Mesenteric fat pad (tissue), 1 donor: ENCODE measurements at places on chromosomes 4 and X.

- no peak for DNase-seq
These were observed 15.9 kb downstream of the TMEM184C start for GRCh38 chr4:147633113-147633512.

DNA sequence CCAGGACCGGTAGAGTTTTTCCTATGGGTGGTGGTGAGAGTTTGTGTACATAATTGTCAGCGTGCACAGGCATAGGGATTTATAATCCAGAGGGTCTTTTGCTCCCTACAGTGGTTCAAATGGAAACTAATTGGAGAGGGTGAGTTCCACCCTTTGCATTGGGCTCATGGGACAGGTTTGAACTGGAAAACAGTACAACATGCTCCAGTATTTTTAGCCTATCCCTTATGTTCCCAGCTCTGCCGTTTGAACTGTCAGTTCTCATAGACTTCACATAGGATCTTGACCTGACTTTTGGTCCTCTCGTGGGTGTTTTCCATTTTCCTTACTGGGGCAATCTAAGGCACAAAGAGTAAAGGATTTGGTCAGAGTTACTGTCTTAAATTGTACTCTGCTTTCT, 31.8 kb downstream of the FHL1 start:
- DNase-seq: no peak

DNA sequence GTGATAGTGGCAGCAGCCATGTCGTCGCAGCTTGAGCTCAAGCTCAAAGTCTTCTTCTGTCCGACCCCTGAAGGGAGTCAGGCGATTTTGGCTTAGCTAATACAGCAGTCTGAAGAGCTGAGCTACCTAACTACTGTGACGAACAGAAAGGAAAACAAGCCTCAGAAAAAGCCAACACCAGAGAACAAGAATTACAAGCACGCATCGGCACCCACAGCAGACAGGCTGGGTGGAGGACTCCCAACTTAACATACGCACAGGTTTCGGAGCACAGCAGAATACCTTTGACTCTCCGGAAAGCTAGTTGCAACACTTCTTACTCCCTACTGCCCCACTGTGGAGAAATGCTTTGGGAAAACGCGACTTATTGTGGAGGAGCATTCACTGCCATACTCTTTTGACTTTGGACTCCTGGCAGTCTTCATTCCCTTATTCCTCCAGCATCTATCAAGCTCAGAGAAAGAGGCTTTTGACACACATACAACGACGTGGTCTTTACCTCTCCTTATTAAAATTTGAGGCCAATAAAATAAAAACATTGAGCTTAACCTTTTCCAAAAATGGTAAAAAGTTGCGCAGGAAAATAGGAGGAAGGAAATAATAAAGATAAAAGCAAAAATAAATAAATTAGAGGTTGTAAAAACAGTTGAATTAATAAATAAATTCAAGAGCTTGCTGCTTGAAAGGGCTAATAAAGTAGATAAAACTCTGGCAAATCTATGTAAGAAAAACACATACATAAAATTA, 41.3 kb upstream of the GPC3 start:
- DNase-seq: no peak

GRCh38 chr4:185261946-185262345, 52.5 kb downstream of the SNX25 start:
- DNase-seq: no peak

- DNase-seq: no peak
These were observed 159.9 kb upstream of the MAMLD1 start for GRCh38 chrX:150203248-150203645.

- no peak for DNase-seq
These were observed 34.5 kb upstream of the RAB33B start for GRCh38 chr4:139419388-139419914.

GRCh38 chr4:143156853-143157252, 27.9 kb upstream of the USP38 start:
- no peak for DNase-seq

GRCh38 chr4:78441756-78442155, 109.8 kb upstream of the ANXA3 start:
- no peak for DNase-seq

- DNase-seq: no peak
These were observed 10.0 kb upstream of the HS6ST2 start for GRCh38 chrX:132968296-132968949.

DNA sequence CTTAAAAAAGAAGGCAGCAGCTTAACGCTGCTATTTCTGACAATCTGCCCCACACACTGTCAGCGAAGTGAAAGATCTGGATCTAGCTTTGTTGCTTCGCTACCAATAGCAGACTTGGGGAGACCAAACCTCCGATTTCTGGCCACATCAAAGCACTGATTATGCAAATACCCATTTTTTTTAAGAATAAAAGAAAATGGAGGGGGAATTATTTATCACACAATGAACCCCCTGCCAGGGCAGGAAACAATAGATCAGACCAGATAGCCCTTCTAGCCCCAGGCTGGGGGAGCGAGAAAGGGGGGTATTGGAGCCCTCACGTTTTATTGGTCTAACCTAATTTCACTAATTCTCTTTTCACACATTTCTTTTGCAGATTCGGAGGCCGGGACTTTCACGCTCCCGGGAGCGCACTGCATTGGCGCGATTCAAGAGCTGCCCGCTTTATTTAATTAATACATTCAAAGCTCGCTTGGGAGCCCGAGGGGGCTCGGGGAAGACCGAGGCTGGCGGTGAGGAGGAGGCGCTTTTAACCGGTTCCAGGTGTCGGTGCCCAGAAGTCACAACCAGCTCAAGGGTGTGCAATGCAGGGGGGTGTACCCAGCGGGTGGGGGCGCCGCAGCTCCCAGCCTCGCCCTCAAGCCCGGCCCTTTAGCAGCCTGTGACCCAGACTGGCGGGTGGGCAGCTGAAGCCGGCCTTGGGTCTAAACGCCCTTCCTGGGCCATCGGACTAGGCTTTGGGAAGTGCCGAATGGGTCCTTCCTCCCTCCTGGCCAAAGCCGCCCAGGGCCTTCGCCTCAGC, 5.5 kb downstream of the NEUROG2 start:
- no peak for DNase-seq

DNA sequence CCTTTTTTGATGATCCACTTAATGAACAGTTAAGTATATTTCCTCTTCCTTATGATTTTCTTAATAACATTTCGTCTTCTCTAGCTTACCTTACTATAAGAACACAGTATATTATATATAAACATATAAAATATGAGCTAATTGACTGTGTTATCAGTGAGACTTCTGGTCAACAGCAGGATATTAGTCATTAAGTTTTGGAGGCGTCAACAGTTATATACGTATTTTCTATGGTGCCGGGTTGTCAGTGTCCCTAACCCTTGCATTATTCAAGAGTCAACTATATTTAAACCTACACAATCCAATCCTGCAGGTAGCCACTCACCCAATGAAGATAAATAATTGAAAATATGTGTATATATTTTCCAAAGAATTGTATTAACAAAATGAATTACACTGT, 88.0 kb downstream of the NR3C2 start:
- no peak for DNase-seq

DNA sequence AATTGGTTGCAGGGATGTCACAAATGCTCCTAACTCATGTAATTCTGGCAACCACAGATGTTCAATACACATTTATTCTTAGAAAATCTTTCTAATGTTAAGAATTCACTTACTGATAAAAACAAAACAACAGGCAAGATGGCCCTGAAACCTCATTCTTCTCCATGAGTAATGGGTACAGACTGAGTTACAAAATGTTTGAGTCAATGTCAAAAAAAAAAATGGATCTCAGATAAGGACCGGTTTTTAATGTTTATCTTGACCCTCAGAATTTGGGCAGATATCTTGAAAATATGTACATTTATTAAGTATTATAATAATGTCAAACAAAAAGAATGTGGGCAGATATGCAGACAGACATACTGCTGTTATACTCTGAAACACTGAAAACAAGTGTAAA, 1.8 kb upstream of the SULT1E1 start:
- no peak for DNase-seq

GRCh38 chr4:27720010-27720766, 859.5 kb downstream of the STIM2 start:
- DNase-seq: no peak

DNA sequence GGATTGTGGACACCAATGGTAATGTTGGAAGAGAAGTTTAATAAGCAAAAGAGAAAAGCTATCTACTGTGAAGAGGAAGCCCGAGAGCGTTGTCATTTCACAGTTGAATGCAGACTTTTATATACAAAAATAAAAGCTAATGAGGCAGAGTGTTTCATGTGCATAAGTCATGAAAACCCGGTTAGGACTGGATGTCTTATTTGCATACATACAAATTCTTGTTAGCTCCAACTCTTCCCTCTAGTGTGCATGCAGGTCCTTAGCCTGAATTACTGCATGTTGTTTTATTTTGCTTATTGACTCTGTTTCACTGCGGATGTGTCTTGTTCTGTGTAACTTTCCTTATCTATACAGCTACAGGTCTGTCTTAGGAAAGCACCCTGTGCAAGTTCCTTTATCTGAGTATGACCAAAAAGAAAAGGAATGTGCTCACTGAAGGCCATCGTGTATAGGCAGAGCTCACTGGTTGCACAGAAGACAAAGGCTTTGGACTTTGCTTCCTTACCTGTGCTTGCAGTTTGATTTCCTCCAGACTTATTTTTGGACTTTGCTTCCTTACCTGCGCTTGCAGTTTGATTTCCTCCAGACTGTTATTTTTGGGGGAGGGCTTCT, 25.1 kb upstream of the UGT2B11 start:
- DNase-seq: no peak

DNA sequence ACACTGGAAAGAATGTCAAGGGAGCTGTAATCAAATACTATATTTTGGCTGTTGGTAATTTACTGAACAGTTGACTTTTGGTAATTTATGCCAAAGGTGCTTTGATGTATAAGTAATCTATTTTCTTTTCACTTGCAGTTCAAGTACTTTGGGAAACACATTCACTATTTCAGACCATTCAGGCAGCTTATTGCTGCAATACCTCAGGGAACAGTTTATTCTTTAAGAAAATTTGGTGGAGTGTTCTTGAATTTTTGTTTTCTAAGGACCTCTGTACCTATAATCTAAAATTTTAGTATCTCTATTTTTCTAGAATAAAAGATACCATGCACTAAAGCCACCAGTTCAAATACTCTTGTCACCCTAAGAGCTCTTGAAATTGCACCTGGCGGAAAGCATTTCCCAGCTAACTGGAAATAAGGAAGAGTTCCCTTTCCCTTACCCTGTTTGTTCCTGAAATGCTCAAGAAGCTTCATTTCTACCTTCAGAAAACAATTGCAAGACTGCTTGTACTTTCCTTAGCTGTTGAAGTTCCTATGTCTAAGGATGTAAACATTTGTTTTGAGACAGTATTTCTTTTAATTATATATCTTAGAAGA, 633.5 kb upstream of the FAT1 start:
- DNase-seq: no peak

GRCh38 chr4:123501733-123502132, 105.1 kb downstream of the SPRY1 start:
- DNase-seq: no peak

DNA sequence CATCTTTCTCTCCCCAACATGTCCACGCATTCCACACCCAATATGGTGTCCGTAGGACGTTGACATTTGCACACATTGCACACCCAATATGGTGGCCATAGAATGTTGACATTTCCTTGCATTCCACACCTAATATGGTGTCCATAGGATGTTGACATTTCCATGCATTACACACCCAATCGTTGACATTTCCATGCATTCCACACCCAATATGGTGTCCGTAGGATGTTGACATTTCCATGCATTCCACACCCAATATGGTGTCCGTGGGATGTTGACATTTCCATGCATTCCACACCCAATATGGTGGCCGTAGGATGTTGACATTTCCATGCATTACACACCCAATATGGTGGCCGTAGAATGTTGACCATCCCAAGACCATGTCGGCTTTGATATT, 88.4 kb upstream of the SHOX start:
- peak; percentile 14 for DNase-seq

GRCh38 chr4:140691369-140691768, 64.8 kb downstream of the TBC1D9 start:
- DNase-seq: no peak
